ENCODE measurements at places on chromosomes 13 and 19. TPM values are rescaled to one million over a fixed set of nuclear protein-coding genes. Genes with fewer than 3 reads are reported as not detected.
A peak's percentile ranks its signal among the peaks of the same experiment; 100 is the strongest.

FXYD7 gene
- not detected for total RNA-seq

FCGBP gene
- total RNA-seq, result 48.4 TPM

RYR1 gene
- 18.3 TPM for total RNA-seq

ZNF439 gene
- 2.1 TPM for total RNA-seq

ZNF560 gene
- not detected for total RNA-seq

FFAR2 gene
- total RNA-seq, result 2.5 TPM

CCNE1 gene
- total RNA-seq, result 9.4 TPM

DNASE2 gene
- 19.6 TPM for total RNA-seq

C1QTNF9B gene
- total RNA-seq, result not detected

LGALS14 gene
- not detected for total RNA-seq

KANK3 gene
- total RNA-seq, result 4.0 TPM

GRCh38 chr13:94315188-94315587 lies 164.3 kb downstream of the DCT start:
- no peak for DNase-seq
- no peak overlapping the region for H3K27ac ChIP-seq
- H3K36me3 ChIP-seq, result no peaks in the 10 kb centered on the region
- H3K4me3 ChIP-seq, result no peak overlapping the region
- peaks cover 20% of the 10 kb centered on the region for H3K4me1 ChIP-seq
- H3K27me3 ChIP-seq, result no peaks in the 10 kb centered on the region

DNA sequence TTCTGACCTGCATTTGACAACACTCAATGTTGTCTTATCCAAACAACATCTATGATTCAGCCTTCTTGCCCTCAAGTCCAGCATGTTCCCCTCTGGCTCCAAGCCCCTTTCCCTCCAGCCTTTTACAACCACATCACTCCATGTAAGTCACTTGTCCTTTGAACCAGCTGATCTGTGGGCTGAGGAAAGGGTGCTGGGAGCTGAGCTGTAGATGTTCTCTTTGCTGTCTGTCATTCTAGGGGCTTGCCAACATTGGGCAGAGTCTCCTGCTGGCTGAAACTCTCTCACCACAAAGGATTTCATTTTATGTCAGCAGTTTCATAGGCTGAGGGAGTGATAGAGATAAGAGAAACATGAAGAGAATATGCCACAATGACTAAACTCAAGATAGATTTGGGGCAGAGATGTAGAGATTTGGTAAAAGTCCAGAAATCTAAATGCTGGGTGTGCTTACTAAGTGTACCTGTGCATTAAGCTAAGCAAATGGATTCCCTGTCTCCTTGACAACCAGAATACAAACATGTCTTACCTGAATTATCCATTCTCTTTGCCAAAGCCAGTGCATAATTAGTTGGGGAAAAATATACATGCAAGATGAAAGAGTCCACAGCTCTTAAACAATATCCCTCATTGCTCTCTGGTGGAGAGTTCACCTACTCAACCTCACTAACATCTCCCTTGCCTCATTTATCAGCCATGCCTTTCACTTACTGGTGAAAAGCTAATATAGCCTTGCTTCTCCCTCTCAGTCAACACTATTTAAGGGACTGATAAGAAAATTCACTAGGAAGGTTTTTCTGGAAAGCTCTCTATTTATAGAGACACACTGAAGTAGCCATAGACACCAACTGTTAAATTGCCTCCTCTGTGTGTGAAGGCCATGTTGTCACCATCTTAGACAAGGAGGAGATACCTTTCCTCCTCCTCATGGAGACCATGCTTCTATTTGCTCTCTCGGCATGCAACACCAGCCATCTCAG lies 175.5 kb upstream of the SERP2 start:
- peaks cover 36% of the 10 kb centered on the region for H3K4me1 ChIP-seq
- no peak overlapping the region for H3K27ac ChIP-seq
- DNase-seq, result no peak
- no peak overlapping the region for H3K4me3 ChIP-seq
- no peaks in the 10 kb centered on the region for H3K36me3 ChIP-seq

- DNase-seq, result no peak
- H3K36me3 ChIP-seq, result no peaks in the 10 kb centered on the region
- H3K4me1 ChIP-seq, result no peaks in the 10 kb centered on the region
- no peak overlapping the region for H3K27ac ChIP-seq
- no peaks in the 10 kb centered on the region for H3K27me3 ChIP-seq
Measured at GRCh38 chr13:36706755-36707154, 32.9 kb downstream of the SERTM1 start.

DNA sequence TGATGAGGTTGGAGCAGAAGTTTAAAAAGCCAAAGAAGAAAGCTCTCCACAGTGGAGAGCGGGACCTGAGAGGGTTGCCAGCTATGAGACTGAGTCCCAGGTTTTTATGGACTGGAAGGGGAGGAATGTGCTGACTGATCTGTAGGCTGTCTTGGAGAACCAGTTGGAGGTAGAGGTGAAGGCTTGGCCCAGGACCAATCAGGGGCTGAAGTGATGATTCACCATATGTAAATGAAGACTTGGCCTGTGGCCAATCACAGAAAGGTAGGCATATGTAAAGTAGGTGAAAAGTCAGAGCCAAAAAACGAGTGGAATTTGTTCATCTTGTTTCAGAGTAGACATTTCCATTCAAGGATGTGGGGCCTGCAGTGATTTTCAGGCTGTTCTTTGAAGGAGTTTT lies 17.5 kb upstream of the KBTBD6 start:
- H3K27ac ChIP-seq, result no peak overlapping the region
- no peak overlapping the region for H3K4me3 ChIP-seq
- H3K4me1 ChIP-seq, result no peaks in the 10 kb centered on the region
- DNase-seq, result no peak

GRCh38 chr13:103451656-103452055 lies 385.4 kb upstream of the SLC10A2 start:
- no peak for DNase-seq
- H3K27ac ChIP-seq, result no peak overlapping the region
- no peak overlapping the region for H3K4me3 ChIP-seq
- no peaks in the 10 kb centered on the region for H3K4me1 ChIP-seq

- H3K4me1 ChIP-seq, result peaks cover 5% of the 10 kb centered on the region
- no peak overlapping the region for H3K4me3 ChIP-seq
- H3K27me3 ChIP-seq, result no peaks in the 10 kb centered on the region
- DNase-seq, result no peak
- peaks cover 20% of the 10 kb centered on the region for H3K36me3 ChIP-seq
- H3K27ac ChIP-seq, result no peak overlapping the region
Measured at GRCh38 chr19:49110567-49110966, 3.6 kb upstream of the LIN7B start.

- no peaks in the 10 kb centered on the region for H3K4me1 ChIP-seq
- peak overlapping the region; percentile 11 for H3K27ac ChIP-seq
- no peaks in the 10 kb centered on the region for H3K27me3 ChIP-seq
- no peak overlapping the region for H3K4me3 ChIP-seq
Measured at GRCh38 chr19:418761-419671, 10.1 kb upstream of the C2CD4C start.

- no peak overlapping the region for H3K4me3 ChIP-seq
- H3K4me1 ChIP-seq, result no peaks in the 10 kb centered on the region
- H3K36me3 ChIP-seq, result no peaks in the 10 kb centered on the region
- DNase-seq, result no peak
Measured at GRCh38 chr13:38636073-38636472, 50.8 kb upstream of the FREM2 start.

GRCh38 chr19:22634450-22634827 lies 315 bp downstream of the ZNF492 start:
- H3K27ac ChIP-seq, result peak overlapping the region; percentile 34
- no peaks in the 10 kb centered on the region for H3K27me3 ChIP-seq
- DNase-seq, result no peak
- no peaks in the 10 kb centered on the region for H3K36me3 ChIP-seq
- peaks cover 14% of the 10 kb centered on the region for H3K4me1 ChIP-seq

- H3K4me1 ChIP-seq, result peaks cover 27% of the 10 kb centered on the region
- H3K4me3 ChIP-seq, result no peak overlapping the region
- no peaks in the 10 kb centered on the region for H3K36me3 ChIP-seq
- DNase-seq, result no peak
- H3K27ac ChIP-seq, result no peak overlapping the region
Measured at GRCh38 chr13:50453188-50453587, 390.3 kb downstream of the DLEU7 start.

GRCh38 chr13:23578411-23579071 lies 8.3 kb downstream of the TNFRSF19 start:
- DNase-seq, result no peak
- no peaks in the 10 kb centered on the region for H3K27me3 ChIP-seq
- H3K36me3 ChIP-seq, result no peaks in the 10 kb centered on the region

DNA sequence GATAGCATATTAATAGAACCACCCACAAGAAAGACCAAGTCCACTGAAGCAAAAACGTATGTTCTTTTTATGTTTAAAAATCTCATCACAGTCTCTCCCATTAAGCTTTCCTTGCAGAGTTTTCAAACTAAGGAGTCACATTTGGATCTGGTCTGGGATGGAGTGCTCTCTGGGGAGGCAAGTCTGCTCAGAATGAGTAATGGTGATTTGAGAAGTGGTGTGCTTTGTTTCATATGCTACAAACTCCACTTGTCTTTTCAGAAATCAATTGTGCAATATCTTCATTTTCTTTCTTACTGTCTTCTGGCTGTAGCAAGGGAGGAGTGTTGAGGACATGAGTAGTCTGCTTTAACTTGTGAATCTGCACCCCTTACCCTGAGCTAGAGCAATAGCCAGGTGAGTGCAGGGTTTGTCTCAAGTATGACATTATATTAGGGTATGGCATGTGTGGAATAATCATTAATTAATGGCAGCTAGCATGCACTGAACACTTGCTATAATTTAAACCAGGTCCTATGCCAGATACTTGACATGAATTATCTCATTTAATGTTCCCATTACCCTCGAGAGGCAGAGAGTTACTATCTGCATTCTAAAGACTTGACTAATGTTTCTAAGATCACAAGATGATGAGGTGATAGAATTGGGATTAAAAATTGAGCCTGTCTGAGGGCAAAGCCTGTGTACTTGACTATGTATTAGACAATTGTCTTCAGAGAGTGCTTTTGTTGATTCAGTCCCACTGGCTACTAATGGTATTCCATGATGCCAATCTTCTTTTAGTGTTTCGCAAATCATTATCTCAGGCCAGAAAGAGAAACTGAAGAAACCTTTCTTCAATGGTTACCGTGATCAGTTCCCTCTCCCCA lies 171.8 kb downstream of the GPC6 start:
- no peaks in the 10 kb centered on the region for H3K4me1 ChIP-seq
- no peak overlapping the region for H3K27ac ChIP-seq
- no peaks in the 10 kb centered on the region for H3K27me3 ChIP-seq

DNA sequence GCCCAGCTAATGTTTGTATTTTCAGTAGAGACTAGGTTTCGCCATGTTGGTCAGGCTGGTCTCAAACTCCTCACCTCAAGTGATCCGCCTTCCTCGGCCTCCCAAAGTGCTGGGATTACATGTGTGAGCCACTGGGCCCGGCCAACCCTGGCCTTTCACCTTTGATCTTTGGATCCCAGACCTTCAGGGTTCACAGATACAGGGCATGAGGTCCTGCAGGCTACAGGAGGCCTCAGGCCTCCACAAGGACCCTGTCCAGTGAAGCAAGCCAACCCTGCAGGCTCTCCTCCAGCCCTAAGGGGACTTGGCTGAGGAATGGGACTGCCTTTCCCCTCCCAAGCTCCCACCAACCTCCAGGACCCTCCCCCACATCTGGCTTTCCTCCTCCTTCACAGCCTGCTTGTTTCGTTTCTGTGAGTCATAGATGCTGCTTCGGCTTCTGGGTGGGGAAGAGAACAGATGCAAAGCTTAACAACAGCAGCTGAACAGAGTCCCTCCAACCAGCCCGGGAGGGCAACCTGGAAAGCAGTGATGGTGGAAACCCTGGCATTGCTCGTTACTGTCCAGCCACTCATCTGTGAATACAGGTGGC lies 11.8 kb downstream of the ARHGEF18 start:
- no peaks in the 10 kb centered on the region for H3K27me3 ChIP-seq
- H3K4me1 ChIP-seq, result no peaks in the 10 kb centered on the region
- no peaks in the 10 kb centered on the region for H3K36me3 ChIP-seq
- no peak overlapping the region for H3K27ac ChIP-seq
- no peak for DNase-seq

GRCh38 chr13:49499889-49500660 lies 4.3 kb downstream of the PHF11 start:
- no peak overlapping the region for H3K4me3 ChIP-seq
- no peak for DNase-seq
- peak overlapping the region; percentile 2 for H3K27ac ChIP-seq
- H3K36me3 ChIP-seq, result peaks cover 23% of the 10 kb centered on the region

- H3K4me3 ChIP-seq, result no peak overlapping the region
- no peaks in the 10 kb centered on the region for H3K4me1 ChIP-seq
- no peak for DNase-seq
- H3K36me3 ChIP-seq, result no peaks in the 10 kb centered on the region
- H3K27me3 ChIP-seq, result no peaks in the 10 kb centered on the region
Measured at GRCh38 chr13:97004886-97005285, 10.6 kb upstream of the OXGR1 start.

- H3K27ac ChIP-seq, result peak overlapping the region; percentile 44
- DNase-seq, result no peak
- peaks cover 12% of the 10 kb centered on the region for H3K4me1 ChIP-seq
Measured at GRCh38 chr19:35462476-35462953, 14.5 kb downstream of the FFAR2 start.

GRCh38 chr13:20713751-20714150 lies 10.3 kb downstream of the IL17D start:
- no peak overlapping the region for H3K27ac ChIP-seq
- H3K4me3 ChIP-seq, result no peak overlapping the region
- no peaks in the 10 kb centered on the region for H3K36me3 ChIP-seq
- no peak for DNase-seq
- peaks cover 27% of the 10 kb centered on the region for H3K4me1 ChIP-seq

GRCh38 chr13:70792121-70792520 lies 683.9 kb upstream of the KLHL1 start:
- H3K4me1 ChIP-seq, result no peaks in the 10 kb centered on the region
- H3K27ac ChIP-seq, result no peak overlapping the region
- H3K4me3 ChIP-seq, result no peak overlapping the region

DNA sequence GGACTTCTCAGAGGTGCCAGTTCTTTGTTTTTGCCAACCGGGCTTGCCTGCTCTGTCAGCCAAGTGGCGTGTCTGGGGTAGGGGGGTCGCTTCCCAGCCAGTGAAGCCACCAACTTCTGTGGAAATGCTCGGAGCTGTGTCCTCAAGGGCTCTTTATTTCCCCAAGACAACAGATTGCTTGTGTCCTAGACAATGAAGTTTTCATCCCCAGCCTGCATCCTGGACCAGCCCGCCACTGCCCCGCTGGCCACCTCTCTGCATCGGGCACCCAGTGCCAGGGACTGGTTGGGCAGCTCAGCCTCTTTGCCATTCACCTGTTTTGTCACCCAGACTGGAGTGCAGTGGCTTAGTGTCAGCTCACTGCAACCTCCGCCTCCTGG lies 3.7 kb downstream of the RAB11B start:
- H3K4me1 ChIP-seq, result peaks cover 38% of the 10 kb centered on the region
- H3K36me3 ChIP-seq, result peaks cover 11% of the 10 kb centered on the region
- no peak for DNase-seq
- no peaks in the 10 kb centered on the region for H3K27me3 ChIP-seq

DNA sequence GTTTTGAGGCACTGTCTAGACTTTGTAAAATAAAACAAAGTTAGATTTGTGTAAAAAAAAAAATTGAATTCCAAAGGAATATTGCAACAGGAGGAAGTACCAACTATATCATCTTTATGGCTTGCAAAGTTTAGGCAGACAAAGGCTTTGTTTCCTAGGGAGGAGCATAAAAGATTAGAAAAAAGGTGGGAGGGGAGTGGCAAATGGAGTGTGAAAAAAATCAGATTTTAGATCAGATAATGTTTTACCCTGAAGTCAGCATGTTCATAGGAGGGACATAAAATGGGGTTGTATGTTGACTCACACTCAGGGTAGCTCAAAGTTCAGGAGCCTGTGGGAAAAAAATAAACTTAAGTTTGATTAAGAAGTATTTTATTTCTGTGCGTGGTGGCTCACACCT lies 3.7 kb downstream of the ZNF85 start:
- H3K4me1 ChIP-seq, result no peaks in the 10 kb centered on the region
- no peak overlapping the region for H3K4me3 ChIP-seq
- H3K27me3 ChIP-seq, result no peaks in the 10 kb centered on the region
- DNase-seq, result no peak
